ENCODE measurements at places on chromosomes 4 and X.

- DNase-seq = no peak
Observed at GRCh38 chr4:77121736-77122240, 35.2 kb upstream of the CCNG2 start.

- no peak for DNase-seq
Observed at GRCh38 chr4:99754756-99755155, 61.9 kb upstream of the DAPP1 start.

GRCh38 chr4:1632109-1633104 lies 51.7 kb downstream of the FAM53A start:
- DNase-seq = no peak

GRCh38 chr4:145956288-145956890 lies 17.8 kb upstream of the ZNF827 start:
- DNase-seq = no peak

DNA sequence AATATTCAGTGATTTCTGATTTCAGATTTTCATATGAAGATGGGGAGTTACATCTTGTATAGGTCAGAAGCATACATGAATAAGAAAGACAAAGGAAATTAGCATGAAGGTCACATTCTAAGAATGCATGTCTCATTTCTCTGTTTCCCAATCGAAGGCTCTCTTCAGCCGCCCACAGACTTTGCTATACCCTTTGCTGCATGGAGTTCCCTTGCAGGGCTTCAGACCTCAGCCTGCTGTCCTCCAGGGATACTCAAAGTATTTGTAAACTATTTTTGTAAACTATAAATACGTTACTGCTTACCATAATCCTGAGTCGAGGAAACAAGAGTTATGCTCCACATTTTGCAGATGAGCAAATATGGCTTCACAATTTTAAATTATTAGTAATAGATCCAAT lies 738.4 kb downstream of the PCDH18 start:
- DNase-seq = no peak

DNA sequence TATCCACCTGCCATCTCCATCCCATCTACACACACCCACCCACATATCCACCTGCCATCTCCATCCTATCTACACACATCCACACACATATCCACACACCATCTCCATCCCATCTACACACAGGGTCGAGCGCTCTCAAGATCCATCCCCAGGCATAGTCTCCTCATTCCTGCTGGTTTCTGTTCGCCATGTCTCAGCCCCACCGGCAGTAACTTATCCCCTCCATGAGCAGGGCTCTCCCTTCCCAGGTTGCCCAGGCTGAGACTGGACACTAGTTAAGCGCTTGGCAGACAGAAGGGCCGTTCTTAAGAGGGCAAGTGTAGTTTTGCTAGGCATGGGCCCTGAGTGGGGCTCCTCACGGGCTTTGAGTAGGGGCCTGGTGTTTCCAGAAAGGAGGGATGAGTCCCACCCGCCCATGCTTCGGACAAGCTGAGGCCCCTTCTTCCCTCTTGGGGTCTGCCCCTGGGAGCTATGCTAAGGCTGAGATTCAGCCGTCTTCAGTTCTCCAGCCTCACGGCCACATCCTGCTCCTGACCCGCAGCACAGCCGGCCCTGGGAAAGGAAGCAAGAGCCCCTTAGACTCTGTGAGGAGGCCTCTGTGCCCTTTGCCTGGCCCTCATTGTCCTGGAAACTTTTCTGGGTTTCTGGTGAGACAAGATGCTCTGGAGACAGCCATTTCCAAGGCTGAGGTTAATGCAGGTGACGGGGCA lies 20.4 kb downstream of the TMEM271 start:
- DNase-seq = no peak

DNA sequence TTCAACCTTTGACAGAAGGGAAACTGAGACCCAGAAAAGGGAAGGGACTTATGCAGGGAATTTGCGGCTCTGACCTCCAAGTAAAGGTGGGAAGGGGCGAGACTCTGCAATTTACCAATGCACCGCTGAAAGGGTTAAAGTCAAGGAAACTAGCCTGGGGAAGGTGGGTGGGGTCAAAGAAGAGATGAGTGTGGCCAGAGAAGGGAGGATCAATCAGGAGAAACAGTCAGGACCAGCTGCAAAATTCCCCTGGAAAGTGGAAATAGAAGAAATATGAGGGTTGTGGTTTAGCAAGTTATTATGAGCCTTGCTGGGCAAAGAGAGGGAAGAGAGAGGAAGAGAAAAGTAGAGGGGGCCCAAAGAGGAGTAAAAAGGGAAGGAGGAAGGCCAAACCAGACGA lies 30.5 kb downstream of the STARD8 start:
- DNase-seq = no peak

DNA sequence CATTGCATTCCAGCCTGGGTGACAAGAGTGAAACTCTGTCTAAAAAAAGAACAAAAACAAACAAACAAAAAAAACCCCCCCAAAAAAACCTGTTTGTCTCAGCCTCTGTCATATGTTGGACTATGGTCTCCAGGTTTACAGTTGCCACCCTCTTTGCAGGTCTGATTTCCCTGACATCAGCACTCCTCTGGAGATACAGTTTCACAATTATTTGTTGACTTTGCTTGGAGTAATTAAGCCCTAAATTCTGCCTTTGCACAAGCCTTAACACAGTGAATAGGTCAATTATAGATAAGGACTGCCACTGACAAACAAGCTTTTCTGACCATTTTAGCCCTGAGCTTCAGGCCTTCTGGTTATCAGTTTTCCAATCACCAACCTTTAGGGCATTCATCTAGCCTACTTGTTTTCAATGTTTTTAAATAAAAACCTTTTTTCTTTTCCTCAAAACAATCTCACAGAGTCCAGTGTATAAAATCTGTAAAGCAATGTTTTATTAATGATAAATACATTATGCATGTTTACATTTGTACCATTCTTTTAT lies 20.4 kb upstream of the MAPK10 start:
- DNase-seq = no peak

DNA sequence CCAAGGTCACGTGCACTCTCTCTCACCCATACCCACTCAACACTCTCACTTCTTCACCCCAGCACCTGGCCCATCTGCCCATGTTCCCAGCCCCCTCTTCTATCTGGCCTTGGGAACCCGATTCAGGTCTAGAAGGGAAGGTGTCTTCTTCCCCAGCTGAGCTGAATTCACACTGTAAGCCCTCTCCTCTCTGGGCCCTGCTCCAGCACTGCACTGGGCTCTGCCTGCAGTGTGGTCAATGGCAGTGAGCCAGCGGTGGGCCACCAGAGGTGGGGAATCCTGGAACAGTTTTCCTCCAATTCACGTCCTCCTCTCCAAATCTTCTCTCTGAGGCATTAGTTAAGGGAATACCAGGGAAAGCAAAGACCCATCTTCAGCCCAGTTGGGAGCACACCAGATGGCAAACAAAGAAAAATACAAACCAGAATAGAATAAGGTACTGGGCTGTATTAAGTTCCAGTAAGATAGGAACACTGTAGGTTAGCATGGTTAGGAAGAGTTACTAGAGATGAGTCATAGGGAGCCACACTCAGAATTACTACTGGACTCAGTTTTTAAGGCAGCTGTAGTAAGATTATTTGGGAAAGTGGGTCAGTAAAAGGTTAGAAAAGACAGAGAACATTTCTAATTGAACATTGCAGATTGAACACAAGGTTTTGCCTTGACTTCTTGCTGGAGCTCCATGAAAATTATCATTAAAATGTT lies 5.0 kb downstream of the AWAT2 start:
- DNase-seq = no peak

DNA sequence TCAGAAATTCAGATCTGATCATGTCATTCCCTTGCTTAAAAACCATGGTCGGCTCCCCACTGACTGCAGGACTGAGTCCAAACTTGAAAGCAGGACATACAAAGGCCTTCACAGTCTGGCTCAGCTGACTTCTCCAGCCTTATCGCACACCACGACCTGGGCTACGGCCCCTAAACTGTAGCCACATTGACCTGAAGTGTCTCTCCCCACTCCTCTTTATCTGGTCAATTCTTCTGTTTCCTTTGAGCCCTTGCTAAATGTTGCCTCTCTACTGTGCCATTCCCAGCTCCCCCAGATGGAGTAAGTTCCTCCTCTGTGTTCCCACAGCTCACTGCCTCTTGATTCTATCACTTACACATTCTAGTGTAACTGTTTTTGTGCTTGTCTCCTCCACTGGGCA lies 60.5 kb upstream of the CITED1 start:
- DNase-seq = no peak

DNA sequence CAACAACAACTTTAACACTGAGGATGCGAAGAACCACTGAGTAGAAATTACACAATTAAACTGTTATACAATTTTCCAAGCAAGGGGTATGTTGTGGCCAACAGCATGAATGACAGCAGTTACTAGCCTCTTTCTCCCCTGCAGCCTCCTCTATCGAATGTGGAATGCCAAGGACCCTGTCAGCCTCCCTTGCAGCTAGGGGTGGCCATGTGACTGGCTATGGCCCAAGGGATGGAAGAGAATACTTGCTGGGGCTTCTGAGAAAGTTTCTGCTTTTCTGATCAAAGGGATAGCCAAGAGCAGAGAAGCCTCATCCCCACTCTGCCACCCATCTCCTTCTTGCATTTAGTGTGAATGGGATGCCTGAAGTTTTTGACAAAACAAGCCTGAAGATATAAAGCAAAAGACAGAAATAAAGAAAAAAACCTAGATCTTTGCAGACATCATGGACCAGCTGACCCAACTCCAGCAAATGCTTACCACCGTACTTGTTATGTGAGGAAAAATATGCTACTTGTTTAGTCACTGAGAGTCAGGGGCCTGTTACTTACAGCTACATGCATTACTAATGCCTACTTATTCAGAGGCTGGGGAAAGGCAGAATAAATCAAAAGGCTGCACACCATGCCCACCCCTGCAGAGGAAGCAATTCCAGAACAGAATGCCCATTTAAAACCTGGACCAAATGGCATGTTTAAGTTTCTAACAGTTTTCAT lies 32.0 kb downstream of the DCTD start:
- no peak for DNase-seq

GRCh38 chr4:36757580-36758311 lies 476.3 kb downstream of the DTHD1 start:
- DNase-seq = no peak

GRCh38 chr4:105236202-105236915 lies 89.7 kb downstream of the TET2 start:
- no peak for DNase-seq

- no peak for DNase-seq
Observed at GRCh38 chr4:98230961-98231360, 30.2 kb upstream of the RAP1GDS1 start.

GRCh38 chr4:20017777-20018115 lies 234.0 kb upstream of the SLIT2 start:
- DNase-seq = no peak

GRCh38 chr4:78669453-78669852 lies 106.7 kb upstream of the BMP2K start:
- DNase-seq = no peak

GRCh38 chrX:10041383-10041782 lies 74.2 kb downstream of the CLDN34 start:
- DNase-seq = no peak

DNA sequence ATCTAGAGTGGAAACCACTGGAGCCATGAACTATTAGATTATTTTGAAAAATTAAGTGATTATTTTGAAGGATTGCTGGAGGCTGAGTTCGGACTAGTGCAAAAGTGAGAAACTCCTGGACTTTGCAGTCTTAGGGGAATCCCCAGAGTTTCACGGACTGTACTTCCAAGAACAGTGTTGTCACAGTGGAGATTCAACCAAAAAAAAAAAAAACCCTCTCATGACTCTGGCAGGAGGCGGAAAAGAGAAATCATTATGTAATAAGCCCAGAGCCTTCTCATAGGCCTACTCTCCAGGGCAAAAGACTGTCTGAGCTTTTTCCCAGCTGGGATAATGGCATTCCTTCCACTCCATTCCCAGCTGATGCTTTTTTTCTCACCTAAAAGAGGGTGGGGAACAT lies 16.8 kb upstream of the C4orf51 start:
- no peak for DNase-seq

DNA sequence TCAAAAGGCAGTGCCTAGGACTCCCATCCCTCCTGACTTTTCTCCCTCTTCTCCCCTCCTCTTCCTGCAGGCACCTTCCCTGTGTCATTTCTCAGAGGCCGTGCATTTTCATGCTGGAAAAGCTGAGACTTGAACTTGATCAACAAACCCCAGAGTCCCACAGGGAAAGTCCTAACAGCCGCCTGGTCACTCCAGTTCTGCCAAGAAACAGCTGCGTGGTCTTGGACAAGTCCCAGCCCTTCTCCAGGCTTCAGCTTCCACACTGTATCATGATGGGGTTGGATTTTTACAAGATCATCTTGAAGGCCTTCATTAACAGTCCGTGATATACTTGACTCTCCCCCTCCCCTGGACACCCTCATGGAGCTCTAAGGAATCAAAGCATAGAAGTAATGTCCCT lies 366.0 kb downstream of the BCOR start:
- DNase-seq = no peak

- DNase-seq = no peak
Observed at GRCh38 chr4:186248643-186249042, 17.3 kb upstream of the F11 start.

GRCh38 chrX:103941201-103941975 lies 21.0 kb upstream of the TMSB15B start:
- DNase-seq = no peak

DNA sequence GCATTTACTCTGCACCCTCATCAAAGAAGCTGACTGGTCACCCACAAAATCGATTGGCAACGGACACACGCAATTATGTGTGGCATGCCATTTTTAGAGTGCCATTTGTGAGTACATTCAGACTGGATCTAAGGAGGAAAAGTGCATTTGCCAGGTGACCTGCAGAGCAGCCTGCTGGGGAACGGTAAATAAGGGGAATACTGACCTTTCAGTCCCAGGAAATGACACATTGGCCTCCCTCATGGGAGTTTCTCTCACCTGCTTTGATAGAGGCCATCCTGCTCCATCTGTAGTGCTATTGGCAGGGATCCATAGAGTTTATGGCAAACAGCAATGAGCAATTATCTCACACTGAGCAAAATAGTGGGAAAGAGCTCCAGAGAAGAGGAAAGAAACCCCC lies 127.8 kb downstream of the DDX53 start:
- DNase-seq = no peak

GRCh38 chr4:111330786-111331185 lies 707.9 kb upstream of the PITX2 start:
- DNase-seq = no peak

- DNase-seq = no peak
Observed at GRCh38 chrX:155645180-155645579, 32.4 kb upstream of the TMLHE start.

GRCh38 chr4:187188118-187188517 lies 464.5 kb upstream of the FAT1 start:
- no peak for DNase-seq

DNA sequence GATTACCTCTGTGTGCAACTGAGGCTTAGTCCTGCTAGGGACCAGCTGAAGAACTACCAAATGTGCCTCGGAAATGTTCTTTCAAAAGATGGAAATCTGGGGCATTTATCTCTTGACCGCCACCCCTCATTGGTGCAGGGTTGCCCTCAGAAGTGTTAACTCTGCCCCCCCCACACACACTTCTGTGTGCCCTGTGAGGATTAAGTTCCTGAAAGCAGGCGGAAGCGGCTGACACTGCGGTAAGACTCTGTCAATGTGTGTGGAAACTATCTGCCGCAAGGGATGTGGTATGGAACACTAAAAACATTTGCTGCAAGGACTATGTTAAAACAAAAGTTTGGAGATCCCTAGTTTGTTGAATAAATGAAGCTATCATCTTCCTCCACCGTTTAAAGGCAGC lies 106.9 kb upstream of the NDP start:
- no peak for DNase-seq

GRCh38 chr4:47415719-47416118 lies 47.8 kb downstream of the COMMD8 start:
- no peak for DNase-seq
